NCI-H1417 treated with DMSO at 0.1 percent for 48 hours (cell line): ENCODE measurements at places on chromosomes 5 and 9.

DNA sequence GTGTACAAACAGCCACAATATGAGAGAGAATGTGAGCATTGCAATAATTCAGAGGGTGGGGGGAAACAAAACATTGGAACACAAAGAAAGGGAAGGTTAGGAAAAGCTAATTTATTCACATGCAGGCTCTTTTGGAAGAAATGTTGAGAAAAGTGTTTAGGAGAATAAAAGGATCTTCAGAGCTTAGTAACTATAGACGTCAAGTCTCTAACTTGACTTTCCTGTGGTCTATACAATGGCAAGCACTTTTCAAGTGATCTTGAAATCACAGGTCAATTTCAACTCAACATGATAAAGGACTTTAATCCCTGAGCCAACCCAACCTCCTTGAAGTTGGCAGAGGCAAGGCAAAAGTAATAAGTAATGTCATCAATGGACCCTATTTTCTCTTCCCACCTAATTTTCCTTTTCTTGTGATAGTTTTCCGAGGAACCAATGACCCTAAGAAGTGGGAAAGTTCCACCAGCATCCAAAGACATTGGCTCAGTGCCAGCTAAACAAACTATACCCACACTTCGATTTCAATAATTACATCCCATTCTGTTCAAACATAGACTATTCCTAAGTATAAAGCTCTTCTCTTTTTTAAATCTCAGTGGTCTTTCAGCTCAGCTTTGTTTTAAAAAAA lies 23.7 kb downstream of the RFK start:
- DNase-seq = no peak

DNA sequence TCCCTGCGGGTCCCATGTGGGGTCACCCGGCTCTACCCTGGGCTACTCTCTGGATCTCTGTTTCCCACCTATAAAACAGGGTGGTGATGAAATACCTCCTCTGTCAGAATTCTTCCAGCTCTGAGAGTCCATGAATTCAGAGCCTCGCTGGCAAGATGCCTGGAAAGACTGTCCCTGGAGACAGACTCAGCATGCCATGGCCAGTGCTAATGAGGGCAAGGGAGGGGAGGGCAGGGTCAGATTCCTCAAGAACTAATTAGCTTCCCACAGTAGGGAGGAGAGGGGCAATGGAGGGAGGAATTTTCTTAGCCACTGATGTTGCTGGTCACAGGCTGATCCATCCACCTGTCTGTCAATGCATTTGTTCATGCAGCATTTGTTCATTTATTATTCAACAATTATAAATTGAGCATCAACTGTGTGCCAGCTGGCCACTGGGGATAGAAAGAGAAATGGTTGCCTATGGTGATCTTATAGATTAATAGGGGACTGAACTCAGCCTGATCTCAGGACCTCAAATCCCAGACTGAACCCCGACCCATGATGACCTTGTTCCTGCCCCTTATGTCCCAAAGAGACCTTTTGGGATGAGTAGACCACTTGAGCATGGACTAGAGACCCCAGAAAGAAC lies 4.7 kb downstream of the SYNPO start:
- DNase-seq = no peak

- DNase-seq = no peak
Measured at GRCh38 chr5:176184608-176185132, 53.6 kb upstream of the SIMC1 start.

- DNase-seq = no peak
Measured at GRCh38 chr9:106929471-106930177, 66.7 kb downstream of the ZNF462 start.

- DNase-seq = no peak
Measured at GRCh38 chr5:14241141-14241540, 98.0 kb downstream of the TRIO start.

- DNase-seq = no peak
Measured at GRCh38 chr5:173228639-173229381, 6.2 kb downstream of the NKX2-5 start.

GRCh38 chr5:178336889-178337288 lies 104.3 kb upstream of the PHYKPL start:
- no peak for DNase-seq

- no peak for DNase-seq
Measured at GRCh38 chr5:119810217-119810616, 180.9 kb downstream of the FAM170A start.

GRCh38 chr9:89951675-89952074 lies 346.9 kb downstream of the GADD45G start:
- no peak for DNase-seq

GRCh38 chr5:79672392-79672791 lies 17.2 kb upstream of the CMYA5 start:
- no peak for DNase-seq

DNA sequence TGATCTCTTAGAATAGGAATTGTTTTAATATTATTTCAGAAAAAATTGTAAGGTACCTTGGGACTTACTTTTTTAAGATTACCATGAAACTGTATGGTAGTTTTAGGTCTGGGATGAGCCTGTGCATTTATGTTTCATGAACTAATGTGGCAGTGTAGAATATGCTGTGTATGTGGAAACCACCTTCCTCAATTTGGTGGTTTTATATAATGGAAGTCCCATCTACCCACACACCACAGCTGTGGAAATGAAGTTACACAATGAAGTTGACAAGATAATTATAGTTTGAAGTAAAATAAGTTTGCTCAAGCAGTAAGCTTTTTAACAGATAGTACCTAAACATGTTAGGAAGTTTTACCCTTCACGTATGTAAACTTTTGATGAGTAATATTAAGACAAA lies 24.4 kb downstream of the WDR36 start:
- no peak for DNase-seq

DNA sequence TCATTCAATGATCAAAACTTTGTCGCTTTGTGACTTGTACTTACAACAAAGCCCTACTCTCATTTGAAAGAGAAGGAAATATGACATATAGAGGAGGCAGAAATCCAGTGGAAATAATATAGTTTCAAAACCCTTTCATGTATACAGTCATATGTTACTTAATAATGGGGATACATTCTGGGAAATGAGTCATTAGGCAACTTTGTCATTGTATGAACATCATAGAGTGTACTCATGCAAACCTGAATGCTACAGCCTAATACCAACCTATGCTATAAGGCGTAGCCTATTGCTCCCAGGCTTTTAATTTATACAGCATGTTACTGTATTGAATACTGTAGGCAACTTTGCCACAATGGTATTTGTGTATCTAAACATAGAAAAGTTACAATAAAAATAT lies 69.0 kb upstream of the SMC2 start:
- DNase-seq = no peak

GRCh38 chr5:61625137-61625561 lies 293.1 kb downstream of the ZSWIM6 start:
- no peak for DNase-seq

DNA sequence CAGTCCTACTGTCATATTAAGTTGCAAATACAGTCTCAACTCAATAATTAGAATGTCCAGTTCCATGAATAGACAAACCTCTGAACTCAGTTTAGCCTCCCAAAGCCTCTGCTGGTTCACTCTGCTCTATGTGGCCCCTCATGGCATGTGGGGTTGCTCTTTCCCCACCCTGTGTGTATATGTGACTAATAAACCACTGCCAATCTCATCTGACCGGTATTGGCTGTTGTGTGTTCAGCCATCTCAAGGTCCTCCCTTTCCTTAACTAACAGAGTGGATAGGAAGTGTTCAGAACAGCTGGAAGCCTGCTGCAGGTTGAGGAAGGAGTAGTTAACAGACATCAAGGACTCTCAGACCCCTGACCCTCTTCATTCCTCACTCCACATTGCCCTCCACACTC lies 55.3 kb downstream of the IL33 start:
- DNase-seq = no peak

DNA sequence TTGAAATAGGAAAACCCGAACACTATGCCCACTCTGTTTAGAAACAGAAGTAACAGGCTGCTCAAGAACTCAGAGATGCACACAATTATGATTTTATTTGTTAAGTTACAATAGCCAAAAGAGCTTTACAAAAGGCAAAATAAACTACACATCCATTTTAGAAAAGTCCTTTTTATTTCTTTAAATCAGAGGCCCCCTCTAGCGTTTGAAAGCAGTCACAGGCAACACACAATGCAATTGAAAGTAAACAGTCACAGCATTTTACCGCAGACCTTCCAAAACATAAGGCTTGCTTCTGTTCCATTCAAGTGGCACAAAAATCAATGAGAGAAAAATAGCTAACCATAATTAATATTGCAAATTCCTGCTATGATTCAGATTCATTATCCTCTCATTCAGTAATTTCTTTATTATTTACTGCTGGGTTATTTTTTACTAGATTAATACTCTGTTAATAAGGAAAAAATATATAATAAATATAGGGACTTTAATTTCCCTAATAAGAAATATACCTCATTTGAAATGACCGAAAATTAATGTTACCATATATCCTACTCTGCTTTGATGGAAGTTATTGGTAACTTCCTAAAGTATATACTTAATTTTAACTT lies 78.3 kb downstream of the CEP120 start:
- no peak for DNase-seq

DNA sequence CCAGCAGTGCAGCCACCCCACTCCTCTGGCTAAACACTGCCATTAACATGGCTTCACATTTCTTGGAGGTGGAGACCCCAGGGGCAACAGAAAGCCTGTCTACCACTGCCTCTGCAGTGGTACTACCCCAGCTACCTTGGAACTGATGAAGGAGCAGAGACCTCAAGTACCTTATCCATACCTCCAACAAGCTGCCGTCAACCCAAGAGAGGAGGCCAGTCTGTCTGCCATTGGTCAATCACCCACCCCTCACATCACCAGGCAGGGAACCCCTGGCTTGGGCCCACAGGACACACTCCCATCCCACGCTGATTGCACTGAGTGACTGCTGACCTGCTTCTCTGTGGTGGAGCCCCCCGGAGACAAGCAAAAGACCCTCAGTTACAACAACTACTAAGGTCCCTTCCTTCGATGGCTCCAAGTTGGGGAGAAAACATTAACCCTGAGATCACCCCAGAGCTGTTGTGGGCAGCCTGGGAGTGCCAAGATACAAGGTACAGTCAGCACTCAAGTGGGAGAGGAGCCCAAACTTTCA lies 5.6 kb downstream of the IFNA14 start:
- DNase-seq = no peak

DNA sequence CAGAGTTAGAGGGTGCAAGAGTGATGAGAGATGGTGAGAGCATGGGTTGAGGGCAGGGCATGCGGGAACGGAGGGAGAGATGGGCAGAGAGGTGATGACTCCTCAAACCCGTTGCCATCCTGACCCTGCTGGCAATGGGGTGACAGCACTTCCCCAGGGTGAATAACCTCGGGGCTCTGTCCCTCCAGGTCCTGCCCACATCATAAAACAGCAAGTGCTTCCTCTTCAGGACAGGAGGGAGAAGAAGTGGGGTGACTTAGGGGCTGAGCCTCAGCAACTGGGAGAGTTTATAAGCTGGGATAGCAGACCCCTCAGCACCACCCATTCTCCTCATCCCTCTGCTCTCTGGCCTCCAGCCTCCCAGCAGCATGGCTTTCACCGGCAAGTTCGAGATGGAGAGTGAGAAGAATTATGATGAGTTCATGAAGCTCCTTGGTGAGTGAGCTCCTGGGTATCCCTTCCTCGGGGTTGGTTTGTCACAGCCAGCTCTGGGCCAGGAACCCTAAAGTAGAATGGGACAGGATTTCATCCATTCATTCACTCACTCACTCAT lies at the start of gene FABP6:
FABP6 (plus strand) TSS at position 317 of the 553 bp plus-strand sequence; CDS start at position 369, 52 bp downstream.
- DNase-seq = no peak

GRCh38 chr9:126424511-126424910 lies 97.9 kb downstream of the MVB12B start:
- no peak for DNase-seq

DNA sequence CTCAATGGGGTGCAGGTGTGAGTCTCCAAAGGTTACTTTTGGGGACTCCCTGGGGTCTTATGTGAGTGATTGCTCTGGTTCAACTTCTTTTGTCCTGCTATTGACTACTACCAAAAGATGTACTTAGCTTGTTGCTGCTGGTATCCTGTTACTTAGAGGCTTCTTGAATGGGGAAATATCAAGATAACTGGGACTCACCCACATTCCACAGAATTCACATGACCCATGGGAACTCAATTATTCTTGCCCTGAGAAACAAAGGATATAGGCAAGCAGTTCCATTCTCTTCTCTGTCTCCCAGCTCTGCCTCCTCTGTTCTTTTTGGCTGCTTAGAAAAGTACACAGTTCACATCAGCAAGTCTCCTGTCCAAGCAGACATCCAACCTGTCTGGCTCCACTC lies 105.9 kb downstream of the UNC13B start:
- no peak for DNase-seq

DNA sequence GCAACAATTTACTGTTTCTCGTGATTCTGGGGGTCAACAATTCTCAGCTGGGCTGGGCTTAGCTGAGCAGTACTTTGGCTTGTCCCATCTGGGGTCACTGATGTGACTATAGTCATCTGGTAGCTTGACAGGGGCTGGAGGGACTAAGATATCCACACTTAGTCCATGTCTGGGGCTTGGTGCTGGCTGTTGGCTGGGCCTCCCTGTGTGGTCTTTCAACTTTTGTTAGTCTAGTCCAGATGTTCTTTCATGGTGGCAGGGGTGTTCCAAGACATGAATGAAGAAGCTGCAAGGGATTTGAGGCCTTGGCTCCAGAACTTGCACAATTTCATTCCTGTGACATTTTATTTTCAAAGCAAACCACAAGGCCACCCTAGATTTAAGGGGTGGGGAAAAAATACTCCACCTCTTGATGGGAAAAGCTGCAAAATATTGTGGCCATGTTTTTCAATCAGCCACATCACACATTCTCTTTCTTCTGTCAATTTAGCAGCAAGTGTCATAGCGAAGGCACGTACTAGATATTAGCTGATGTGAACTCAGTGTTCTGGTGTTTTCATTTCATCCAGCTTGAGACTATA lies 59.2 kb downstream of the TSSK1B start:
- no peak for DNase-seq

- peak; percentile 37 for DNase-seq
Measured at GRCh38 chr5:123671042-123671441, 159.1 kb downstream of the CSNK1G3 start.

DNA sequence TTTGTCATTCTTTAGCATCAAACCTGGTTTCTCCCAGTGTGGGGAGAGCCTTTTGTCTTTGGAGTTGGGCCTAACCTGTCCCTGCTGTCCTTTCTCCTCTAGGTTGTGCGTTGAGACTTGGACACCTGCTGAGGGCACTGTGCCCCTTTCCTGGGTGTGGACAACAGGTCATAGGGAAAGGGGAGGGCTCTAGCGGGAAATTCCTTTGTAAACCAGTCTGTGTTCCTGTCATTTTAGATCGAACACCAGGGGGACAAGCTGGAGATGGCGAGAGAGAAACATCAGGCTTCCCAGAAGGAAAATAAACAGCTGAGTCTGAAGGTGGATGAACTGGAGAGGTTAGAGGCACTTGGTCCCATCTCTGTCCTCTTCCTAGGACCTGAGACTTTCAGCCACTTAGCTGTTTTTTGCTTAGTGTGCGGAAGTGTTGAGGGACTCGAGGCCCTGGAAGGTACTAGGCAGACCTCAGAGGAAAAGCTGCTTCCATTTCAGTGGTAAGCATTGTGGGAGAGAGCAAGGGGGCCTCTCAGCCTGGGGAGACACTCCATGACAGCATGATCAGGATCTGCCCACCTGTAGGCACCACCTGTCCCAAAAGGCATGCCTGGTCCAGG lies 8.6 kb upstream of the GLE1 start:
- no peak for DNase-seq
